ENCODE measurements at places on chromosomes 11 and 22. TPM values are rescaled to one million over a fixed set of nuclear protein-coding genes. Genes with fewer than 3 reads are reported as not detected.

DNA sequence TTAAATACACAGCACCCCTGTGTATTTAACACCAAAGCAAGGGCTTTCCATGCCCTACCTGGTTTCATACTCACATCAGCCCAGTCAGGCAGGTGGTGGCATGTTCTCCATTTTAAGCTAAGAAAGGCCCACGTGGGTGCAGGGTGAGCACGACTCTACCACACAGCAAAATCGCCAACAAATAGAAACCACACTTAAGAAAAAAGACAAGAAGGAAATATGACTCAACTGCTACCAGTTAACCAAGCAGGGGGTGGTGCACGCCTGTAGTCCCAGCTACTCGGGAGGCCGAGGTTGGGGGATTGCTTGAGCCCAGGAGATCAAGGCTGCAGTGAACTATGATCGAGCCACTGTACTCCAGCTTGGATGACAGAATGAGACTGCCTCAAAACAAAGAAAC is 35.2 kb upstream of the TFIP11 start:
- no peak overlapping the region for H3K27ac ChIP-seq
- no peak for DNase-seq
- peaks cover 18% of the 10 kb centered on the region for H3K4me1 ChIP-seq
- peaks cover 15% of the 10 kb centered on the region for H3K36me3 ChIP-seq

DNA sequence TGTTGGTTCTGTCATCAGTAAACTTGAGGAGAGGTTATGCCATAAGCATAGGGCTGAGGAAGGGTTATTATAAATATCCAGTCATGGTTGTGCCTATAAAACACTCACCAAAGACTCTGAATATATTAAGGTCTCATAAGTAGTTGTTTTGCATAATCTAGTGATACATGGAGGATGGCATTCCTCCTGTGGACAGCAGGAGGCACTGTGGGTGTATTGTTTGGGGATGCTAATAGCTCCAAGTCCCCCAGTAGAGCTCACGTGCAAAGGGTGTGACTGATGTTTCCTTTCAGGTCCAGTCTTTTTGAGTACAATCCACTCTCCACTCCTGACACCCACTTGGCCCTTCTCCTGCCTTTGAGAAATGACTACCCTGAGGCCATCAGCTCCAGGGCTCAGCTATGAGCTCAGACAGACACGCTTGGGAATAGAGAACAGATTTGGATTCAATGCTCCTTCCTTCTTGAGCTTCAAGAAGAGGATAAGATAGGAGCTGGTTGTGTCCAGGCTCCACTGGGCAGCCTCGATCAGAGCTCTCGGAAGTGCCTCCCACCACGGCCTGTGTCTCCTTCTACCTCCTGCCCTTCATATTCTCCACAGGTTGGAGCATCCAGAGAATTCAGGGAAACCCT is 85.2 kb upstream of the IGLL5 start:
- no peak overlapping the region for H3K27ac ChIP-seq
- peaks cover 11% of the 10 kb centered on the region for H3K4me1 ChIP-seq
- DNase-seq, result no peak
- no peak overlapping the region for H3K4me3 ChIP-seq
- H3K27me3 ChIP-seq, result peaks cover 31% of the 10 kb centered on the region

DNA sequence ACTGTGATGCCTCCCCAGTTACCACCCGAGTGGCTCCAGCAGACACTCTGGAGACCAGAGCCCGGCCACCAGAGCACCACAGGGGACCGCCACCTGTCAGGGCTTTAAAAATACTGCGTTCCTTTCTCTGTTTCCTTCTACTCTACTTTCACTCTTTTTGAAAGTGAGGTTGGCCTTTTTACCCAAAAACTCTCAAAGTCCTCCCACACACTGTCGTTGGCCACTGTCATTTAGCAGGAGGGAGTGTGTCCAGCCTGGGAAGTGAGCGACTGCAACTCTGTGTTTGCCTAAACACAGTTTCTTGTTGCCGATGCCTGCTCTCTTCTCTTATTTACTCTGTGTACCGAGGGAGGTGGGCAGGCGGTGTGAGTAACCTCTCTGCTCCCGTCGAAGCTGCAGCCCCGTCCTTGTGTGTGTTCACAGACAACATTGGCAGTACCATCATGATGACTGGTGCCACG is 90.8 kb upstream of the CLDN5 start:
- no peaks in the 10 kb centered on the region for H3K27me3 ChIP-seq
- peaks cover 29% of the 10 kb centered on the region for H3K4me1 ChIP-seq
- no peak for DNase-seq
- H3K27ac ChIP-seq, result no peak overlapping the region
- no peak overlapping the region for H3K4me3 ChIP-seq

NFAM1 gene
- 0.21 TPM for total RNA-seq

GAL gene
- total RNA-seq, result 1.0 TPM

- H3K36me3 ChIP-seq, result peaks cover 58% of the 10 kb centered on the region
- DNase-seq, result no peak
- H3K27me3 ChIP-seq, result no peaks in the 10 kb centered on the region
Measured at GRCh38 chr11:689625-690024, 5.4 kb downstream of the DEAF1 start.

- H3K27ac ChIP-seq, result no peak overlapping the region
- H3K4me3 ChIP-seq, result no peak overlapping the region
- H3K27me3 ChIP-seq, result no peaks in the 10 kb centered on the region
Measured at GRCh38 chr11:96680211-96681018, 290.6 kb downstream of the JRKL start.

GRCh38 chr11:104819603-104820002 is 78.7 kb downstream of the CASP12 start:
- no peak overlapping the region for H3K4me3 ChIP-seq
- no peak for DNase-seq
- peaks cover 7% of the 10 kb centered on the region for H3K27me3 ChIP-seq

OR4A16 gene
- not detected for total RNA-seq

GRCh38 chr11:124195189-124195734 is 12.1 kb downstream of the OR10D3 start:
- no peak overlapping the region for H3K4me3 ChIP-seq
- no peak overlapping the region for H3K27ac ChIP-seq
- H3K27me3 ChIP-seq, result peaks cover 19% of the 10 kb centered on the region
- no peaks in the 10 kb centered on the region for H3K36me3 ChIP-seq

VSTM5 gene
- total RNA-seq, result not detected

CDC42EP1 gene
- 1.1 TPM for total RNA-seq

- H3K4me1 ChIP-seq, result no peaks in the 10 kb centered on the region
- H3K27ac ChIP-seq, result no peak overlapping the region
- DNase-seq, result no peak
Measured at GRCh38 chr11:78150754-78151153, 11.3 kb upstream of the ALG8 start.

- peaks cover 3% of the 10 kb centered on the region for H3K4me1 ChIP-seq
- no peaks in the 10 kb centered on the region for H3K36me3 ChIP-seq
- no peak for DNase-seq
- H3K27ac ChIP-seq, result no peak within 1 kb of the TSS
- no peak within 1 kb of the TSS for H3K4me3 ChIP-seq
Measured at GRCh38 chr22:32801537-32802236, at the start of gene TIMP3. Gene TIMP3, plus strand, starts transcription at chr22:32801705. Its CDS starts 297 bp downstream, at chr22:32802002.

- H3K36me3 ChIP-seq, result no peaks in the 10 kb centered on the region
- H3K4me3 ChIP-seq, result no peak overlapping the region
- DNase-seq, result no peak
- H3K4me1 ChIP-seq, result no peaks in the 10 kb centered on the region
Measured at GRCh38 chr22:47793304-47794101, 1031.1 kb downstream of the TBC1D22A start.

- no peaks in the 10 kb centered on the region for H3K36me3 ChIP-seq
- H3K4me1 ChIP-seq, result no peaks in the 10 kb centered on the region
- DNase-seq, result no peak
- no peak overlapping the region for H3K27ac ChIP-seq
- H3K4me3 ChIP-seq, result no peak overlapping the region
- no peaks in the 10 kb centered on the region for H3K27me3 ChIP-seq
Measured at GRCh38 chr11:108966978-108967377, 302.1 kb downstream of the DDX10 start.

DNA sequence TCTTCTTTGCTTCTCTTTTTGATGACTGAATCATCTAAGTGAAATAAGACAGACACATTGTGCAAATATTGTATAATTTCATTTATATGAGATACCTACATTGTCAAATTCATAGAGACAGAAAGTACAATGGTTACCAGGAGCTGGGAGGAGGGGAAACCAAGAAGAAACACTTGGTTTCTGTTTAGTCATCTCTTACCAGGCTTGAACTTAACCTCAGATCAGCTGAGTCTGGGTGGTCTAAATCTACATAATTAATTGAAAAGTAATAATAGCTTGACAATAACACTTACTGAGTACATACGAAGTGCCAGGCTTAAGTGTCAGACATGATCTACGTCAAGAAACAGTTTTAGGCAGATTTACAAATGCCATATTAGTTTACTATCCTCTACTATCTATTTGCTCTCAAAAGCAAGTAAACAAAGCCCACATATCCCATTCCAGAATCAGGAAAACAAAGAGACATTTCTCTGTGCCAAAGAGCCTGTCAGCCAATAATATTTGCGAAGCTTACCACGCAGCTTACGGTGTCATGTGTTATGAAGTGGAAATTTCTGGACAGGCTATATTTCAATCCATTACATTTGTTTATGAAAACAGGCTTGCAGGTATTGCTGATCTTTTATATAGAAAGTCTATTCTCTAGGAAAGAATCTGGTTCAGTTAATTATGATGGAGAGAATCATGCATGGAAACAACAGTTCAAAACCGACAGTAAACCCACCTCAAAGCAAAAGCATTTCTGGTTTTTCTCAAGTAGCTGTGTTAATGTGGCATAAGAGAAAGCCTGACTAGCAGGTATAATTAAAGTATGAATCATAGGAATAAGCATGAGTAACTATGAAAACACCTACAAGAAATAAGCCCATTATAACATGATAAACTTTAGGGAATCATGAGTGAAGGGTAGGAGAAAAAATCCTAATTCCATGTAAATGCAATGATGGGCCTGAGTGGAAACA is 2.7 kb upstream of the ARHGAP42 start:
- no peaks in the 10 kb centered on the region for H3K36me3 ChIP-seq
- H3K27ac ChIP-seq, result no peak overlapping the region
- peaks cover 30% of the 10 kb centered on the region for H3K27me3 ChIP-seq
- H3K4me3 ChIP-seq, result no peak overlapping the region

C11orf42 gene
- not detected for total RNA-seq

GPR83 gene
- 0.05 TPM for total RNA-seq

BRD1 gene
- total RNA-seq, result 41.3 TPM

C11orf52 gene
- total RNA-seq, result not detected

GRCh38 chr11:28793282-28793738 is 685.1 kb downstream of the METTL15 start:
- no peaks in the 10 kb centered on the region for H3K36me3 ChIP-seq
- H3K4me3 ChIP-seq, result no peak overlapping the region
- DNase-seq, result no peak
- no peaks in the 10 kb centered on the region for H3K4me1 ChIP-seq
- no peaks in the 10 kb centered on the region for H3K27me3 ChIP-seq
- H3K27ac ChIP-seq, result no peak overlapping the region

- H3K27me3 ChIP-seq, result peaks cover 18% of the 10 kb centered on the region
- DNase-seq, result no peak
- no peak overlapping the region for H3K27ac ChIP-seq
- H3K36me3 ChIP-seq, result no peaks in the 10 kb centered on the region
- peaks cover 3% of the 10 kb centered on the region for H3K4me1 ChIP-seq
Measured at GRCh38 chr11:113496026-113496651, 20.9 kb upstream of the DRD2 start.

DNA sequence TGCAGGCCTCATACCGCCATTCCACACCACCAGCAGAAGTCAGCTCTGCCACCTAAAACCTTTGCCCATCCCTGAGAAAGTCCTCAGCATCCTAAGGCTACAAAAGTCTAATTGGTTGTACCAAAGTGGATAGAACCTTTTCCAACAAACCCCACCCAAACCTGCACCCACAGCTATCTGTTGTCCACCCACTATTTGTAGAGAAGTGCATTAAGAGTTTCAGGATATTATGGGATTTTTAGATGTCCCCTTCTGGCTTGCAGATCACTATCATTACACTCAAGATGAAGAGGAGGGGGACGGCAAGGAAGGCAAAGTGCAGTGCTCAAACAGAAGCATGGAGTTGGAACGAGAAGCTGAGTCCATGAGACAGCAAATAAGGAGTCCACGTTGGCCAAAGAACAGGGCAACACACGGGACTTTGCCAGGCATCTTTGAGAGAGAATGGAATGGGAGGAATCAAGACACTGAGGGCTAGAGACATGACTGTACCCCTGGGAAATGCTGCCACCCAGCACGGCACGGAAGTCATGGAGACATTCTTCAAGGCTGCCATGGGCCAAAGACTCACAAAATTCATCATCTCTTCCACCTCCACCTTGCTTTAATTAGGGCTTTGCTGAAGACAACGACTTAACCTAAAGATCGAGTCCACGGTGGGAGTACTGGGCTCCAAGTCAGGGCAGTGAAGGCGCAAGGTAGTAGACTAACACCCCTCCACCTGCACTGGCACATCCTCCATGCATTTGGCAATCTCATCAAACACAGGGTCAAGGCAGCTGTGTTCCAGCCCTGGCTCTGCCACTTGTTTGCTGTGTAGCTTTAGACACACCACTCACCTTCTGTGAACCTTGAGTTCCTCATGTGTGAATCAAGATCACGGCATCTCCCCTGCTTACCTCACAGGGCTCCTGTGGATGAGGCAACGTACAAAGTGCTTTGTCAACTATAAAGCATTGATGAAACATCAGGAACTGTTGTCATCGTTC is 112.9 kb upstream of the TMEM45B start:
- H3K36me3 ChIP-seq, result no peaks in the 10 kb centered on the region
- peaks cover 3% of the 10 kb centered on the region for H3K27me3 ChIP-seq
- no peak for DNase-seq
- H3K4me3 ChIP-seq, result no peak overlapping the region
- no peak overlapping the region for H3K27ac ChIP-seq

DNA sequence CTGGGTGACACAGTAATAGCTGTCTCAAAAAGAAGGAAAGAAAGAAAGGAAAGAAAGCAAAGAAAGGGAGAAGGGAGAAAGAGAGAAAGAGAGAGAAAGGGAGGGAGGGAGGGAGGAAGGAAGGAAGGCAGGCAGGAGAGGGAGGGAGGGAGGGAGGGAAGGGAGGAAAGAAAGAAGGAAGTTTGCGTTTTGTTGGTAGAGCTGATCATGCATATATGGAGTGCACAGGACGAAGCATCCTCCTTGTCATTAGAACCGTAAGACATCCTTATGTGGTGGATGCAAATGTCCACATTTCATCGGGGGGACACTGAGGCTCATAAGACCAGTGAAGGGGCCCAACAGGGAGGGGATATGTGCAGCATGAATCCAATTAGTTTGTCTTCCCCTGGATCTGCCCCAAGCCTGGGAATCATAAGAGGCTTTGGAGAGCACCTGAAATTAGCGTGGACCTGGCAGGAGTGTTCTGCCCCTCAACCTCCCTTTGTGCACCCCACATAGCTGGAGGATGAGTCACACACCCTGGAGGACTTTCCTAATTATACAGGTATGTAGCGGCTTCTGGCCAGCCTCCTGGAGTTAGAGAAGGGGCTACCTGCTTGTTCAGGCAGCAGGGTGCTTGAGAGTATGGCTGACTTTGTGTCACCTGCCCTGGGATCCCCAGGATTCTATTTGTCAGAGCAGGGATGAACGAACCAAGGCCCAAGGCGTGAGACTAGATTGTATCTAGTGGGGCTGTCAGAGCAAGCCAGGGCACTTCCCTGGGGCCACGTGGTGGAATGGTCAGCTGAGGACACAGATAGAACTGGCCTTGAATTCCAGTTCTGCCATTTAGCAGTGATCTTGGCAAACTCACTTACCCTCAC is 119.7 kb upstream of the CD82 start:
- no peak for DNase-seq
- H3K27me3 ChIP-seq, result peaks cover 3% of the 10 kb centered on the region
- no peaks in the 10 kb centered on the region for H3K4me1 ChIP-seq
- no peaks in the 10 kb centered on the region for H3K36me3 ChIP-seq

- H3K27ac ChIP-seq, result no peak overlapping the region
- no peaks in the 10 kb centered on the region for H3K36me3 ChIP-seq
- no peaks in the 10 kb centered on the region for H3K4me1 ChIP-seq
Measured at GRCh38 chr11:11822946-11823345, 18.8 kb upstream of the USP47 start.

POTEH gene
- total RNA-seq, result not detected

ROBO3 gene
- total RNA-seq, result 9.0 TPM
